CD4-positive, alpha-beta T cell (primary cell): ENCODE measurements at places on chromosomes 5 and 9.

DNA sequence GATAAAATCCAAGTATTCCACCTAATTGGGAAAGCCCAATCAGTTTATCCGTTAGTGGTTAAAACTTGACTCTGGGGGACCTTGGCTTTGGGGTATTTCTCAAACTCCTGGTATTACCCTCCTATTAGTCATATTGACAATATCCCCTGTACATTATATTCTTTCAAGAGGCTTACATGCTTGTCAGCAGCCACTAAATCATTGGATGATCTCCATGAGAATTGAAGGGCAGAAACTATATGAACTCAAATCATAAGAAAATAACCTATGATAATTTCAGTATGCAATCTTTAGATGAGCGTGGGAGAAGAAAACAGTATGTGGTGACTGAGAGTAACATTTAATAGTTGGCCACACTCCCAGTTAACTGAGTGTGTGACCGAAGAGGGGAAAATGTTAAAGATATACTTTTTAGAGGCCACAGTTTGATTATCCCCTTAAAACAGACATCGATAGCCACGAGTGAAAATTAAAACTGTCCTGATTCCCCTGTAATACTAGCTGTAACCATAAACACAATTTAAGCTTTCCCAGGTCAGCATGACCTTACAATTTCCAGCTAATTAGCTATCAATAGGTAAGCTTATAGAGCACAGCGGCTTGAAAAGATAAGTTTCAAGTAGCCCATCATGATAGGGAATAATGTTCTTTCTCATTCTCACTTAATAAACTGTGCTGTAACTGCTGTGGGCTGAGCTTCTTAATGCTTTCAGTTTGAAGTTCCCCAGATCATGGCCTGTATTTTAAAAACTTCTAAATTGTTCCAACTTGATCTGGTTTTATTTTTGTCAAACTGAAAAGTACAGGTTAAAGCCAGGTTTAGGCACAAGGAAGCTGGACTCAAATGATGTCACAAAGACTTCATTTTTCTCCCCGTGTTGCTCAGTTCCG is 58.6 kb downstream of the PUM3 start:
- no peak for DNase-seq

- no peak for DNase-seq
Measured at GRCh38 chr5:151741678-151742423, 16.6 kb downstream of the ATOX1 start.

- no peak for DNase-seq
Measured at GRCh38 chr5:90022711-90023053, 386.9 kb downstream of the CETN3 start.

DNA sequence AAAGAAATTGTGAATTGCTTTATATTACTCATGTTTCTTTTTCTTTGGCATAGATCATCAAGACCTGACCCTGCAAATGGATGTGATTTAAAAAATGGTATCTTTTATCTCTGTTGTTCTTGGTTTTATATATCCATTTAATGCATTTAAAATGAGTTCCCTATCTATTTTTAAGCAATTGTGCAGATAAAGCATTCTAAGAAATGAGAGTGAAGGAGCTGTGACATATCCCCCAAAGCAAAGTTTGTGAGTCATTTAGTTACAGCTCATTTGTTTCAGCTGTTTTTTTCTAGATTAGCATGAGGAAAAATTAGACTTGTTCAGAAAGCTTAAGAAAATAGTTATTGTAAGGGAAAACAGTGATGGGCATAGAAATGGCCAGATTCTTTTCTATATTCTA is 7.6 kb upstream of the ELOVL7 start:
- DNase-seq: no peak

DNA sequence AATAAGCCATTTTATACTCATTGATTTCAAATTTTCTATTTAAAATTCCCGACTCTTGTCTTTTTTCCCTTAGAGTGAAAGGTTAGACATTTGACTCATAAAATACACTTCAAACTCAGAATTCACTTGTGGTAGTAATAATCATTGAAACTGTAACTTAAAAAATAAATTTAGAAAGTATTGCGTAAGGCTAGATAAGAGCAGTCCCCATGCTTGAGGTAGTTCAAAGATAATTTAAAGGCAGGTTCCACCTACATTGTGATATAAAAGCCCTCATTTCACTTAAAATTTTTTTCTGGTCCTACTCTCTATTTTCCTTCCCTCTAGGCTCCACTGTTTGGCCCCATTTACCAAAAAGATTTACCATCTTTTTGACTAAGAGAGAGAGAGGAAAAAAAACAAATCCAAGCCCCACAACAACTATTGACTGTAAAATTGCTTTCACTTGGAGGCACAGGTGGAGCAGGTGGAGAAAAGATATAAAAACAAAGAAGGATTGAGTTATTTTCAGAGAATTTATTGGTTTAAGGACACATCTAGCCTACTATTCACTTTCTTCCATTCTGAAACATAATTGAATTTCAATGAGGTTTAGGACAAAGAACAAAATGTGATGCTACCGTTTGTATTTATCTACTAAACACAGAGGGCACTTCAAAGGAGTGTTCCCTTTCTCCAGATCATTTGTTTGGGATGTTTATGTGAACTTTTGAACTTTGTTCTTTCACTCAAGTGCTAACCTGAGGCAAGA is 61.0 kb downstream of the FBXO4 start:
- no peak for DNase-seq

DNA sequence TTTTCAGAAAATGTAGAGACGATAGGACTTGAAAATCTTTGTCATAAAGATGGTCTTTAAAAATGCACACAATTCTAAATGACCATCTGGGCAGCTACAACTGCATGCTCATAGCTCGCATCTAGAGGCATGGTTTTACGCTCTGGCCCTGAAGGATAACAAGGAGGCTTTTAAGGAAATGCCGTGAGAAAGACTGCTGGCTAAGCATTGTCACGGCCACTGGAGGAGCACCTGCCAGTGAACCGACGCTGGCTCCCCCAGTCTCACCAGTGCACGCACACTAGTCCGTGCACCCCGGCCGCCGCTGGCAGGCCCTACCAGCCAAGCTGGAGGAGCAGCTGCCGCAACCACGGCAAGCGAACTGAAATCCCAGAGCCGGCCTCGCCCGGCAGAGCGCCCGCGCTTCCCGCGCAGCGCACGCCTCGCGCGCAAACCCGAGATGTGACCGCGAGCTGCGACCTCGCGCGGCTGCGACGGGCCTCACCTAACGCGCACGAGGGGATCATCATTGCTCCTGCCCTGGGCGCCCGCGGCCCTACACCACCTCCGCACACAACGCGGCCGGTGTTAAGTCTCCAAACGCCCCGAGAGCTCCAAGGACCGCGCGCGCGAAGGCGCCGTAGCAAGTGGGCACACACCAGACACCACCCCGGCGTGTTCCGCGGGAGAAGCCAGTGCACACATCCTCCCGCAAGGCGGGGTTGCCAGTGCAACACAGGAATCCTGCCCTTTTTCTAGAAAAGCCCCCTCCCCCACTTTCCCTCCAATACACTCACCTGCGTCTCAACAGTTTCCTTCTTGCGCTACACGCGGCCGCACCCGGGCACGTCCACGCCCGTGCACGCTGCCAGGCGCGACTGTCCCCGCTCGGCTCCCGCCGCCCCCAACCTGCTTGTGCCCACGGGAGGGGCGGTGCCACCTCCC is 5.3 kb downstream of the ELAVL2 start:
- DNase-seq: no peak

DNA sequence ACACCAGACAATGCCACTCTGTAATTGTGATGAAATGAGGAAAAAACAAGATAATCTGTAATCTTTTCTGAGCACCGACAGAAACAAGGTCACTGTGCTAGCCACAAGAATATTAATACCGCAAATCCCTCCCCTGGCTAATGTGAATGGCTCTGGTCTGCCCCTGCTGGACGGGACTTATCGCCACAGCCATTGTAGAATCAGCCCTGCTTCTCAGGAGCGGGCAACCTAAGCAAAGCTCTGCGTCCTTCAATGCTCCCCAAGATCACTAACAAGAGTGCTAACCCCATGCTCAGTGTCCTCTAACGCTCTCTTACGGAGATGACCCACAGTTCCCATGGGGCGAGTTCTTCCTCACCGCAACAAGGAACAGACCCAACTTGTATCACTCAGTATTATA is 42.7 kb downstream of the OR2V1 start:
- DNase-seq: no peak

DNA sequence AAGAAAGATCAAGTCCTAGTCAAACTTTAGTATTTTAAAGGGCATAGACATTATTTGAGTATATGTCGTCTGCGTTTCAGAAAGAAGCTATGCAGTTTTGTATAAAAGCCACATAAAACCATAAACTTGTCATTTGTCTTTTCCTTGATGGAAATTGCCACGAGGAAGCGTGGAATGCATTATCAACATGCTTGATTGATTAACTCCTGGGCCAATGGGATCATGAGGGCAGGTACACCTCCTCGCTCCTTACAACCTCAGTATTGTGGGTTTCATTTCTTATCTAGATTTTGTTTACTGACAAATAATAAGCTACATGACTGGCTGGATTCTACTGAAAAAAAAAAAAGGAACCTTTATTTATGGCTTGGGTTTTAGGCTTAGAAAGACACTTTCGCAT is 122.5 kb upstream of the RFX3 start:
- DNase-seq: no peak

- peak; percentile 46 for DNase-seq
Measured at GRCh38 chr9:63859475-63860215, 1425.4 kb downstream of the FOXD4L5 start.

DNA sequence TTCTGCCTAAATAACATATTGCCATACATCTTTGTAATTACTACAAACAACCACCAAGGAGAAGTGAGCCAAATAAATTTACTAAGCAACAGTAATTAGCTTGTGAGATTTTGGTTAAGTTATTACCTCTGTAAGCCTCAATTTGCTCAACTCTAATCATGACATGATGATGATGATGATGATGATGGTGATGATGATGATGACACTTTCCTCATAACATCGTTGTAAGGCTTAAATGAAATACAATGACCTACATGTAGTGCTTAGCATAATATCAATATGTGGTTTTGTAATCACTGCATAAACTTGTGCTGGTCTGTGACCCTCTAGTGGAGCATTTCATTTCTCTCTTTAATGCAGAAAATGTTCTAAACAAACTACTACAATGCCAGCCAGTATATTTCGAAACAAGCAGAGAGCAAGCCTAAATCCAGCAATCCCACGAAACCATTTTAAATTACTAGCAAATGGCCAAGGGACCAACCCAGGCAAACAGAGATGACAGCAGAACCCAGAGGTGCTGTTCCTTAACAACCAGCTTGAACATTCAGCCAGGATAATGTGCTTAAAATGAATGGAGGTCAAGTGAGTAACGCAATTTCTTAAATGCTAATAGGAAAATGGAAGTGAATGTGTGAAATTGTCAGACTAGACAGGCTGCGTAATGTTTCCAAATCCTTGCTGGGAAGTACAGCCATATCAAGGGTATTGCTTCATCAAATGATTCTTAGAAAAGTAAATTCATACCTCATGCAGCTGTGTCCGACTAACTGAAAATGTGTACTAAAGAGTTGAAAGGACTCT is 281.9 kb upstream of the PUM3 start:
- DNase-seq: no peak

GRCh38 chr5:58674070-58674469 is 91.2 kb downstream of the RAB3C start:
- no peak for DNase-seq
